ENCODE measurements at places on chromosomes 3 and 15. TPM values are rescaled to one million over a fixed set of nuclear protein-coding genes. Genes with fewer than 3 reads are reported as not detected.

GOLIM4 gene
- total RNA-seq: 77.0 TPM

DZIP1L gene
- total RNA-seq: 22.2 TPM

DGKG gene
- total RNA-seq: 2.5 TPM

RHOV gene
- not detected for total RNA-seq

ZPLD1 gene
- under 0.01 TPM for total RNA-seq

PLA2G4B gene
- total RNA-seq: 0.79 TPM

CHRM5 gene
- total RNA-seq: under 0.01 TPM

TERC gene
- 290 TPM for total RNA-seq

LIPC gene
- total RNA-seq: 4.0 TPM

CFAP20DC gene
- 1.0 TPM for total RNA-seq

CCDC80 gene
- total RNA-seq: 281 TPM

PDZRN3 gene
- total RNA-seq: 33.9 TPM

PLA2G4E gene
- not detected for total RNA-seq

STAC gene
- total RNA-seq: not detected

MYO5C gene
- total RNA-seq: 0.16 TPM

TMEM40 gene
- not detected for total RNA-seq

OR5K2 gene
- total RNA-seq: not detected

NECTIN3 gene
- total RNA-seq: 40.4 TPM

BSN gene
- under 0.01 TPM for total RNA-seq

RPL29 gene
- total RNA-seq: 896 TPM

OR5H14 gene
- total RNA-seq: not detected

COL7A1 gene
- total RNA-seq: 27.0 TPM

LOXL1 gene
- 201 TPM for total RNA-seq

LRRC3B gene
- total RNA-seq: not detected

SPINT1 gene
- total RNA-seq: 0.32 TPM

SHISA5 gene
- total RNA-seq: 91.1 TPM

NRG4 gene
- total RNA-seq: not detected

IRAK2 gene
- total RNA-seq: 5.2 TPM

PLA2G4F gene
- under 0.01 TPM for total RNA-seq

CHCHD6 gene
- 16.5 TPM for total RNA-seq
